Heart left ventricle (tissue), 16 donors: ENCODE measurements at places on chromosomes 11 and 22. TPM values are rescaled to one million over a fixed set of nuclear protein-coding genes. Genes with fewer than 3 reads are reported as not detected.

DNA sequence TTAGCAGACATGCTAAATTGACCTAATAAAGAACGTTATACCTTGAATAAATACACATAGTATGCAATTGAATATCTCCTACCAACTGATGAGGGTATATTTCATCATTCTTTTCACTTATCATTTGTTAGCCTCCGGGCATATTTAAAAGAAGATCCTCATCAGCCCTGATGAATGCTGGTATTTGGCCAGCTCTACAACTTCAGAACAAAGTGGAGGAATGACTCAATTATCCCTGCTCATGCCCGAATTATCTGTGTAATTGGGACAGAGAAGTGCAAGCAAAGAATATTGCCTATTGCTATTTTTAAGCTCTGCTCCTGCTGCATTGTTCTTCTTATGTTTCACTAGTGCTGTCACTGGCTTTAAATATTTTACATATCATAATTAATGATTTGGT, 622.1 kb downstream of the METTL15 start:
- DNase-seq: no peak

- DNase-seq: no peak
These were observed 531 bp upstream of the MEN1 start for GRCh38 chr11:64810891-64811272.

GRCh38 chr11:120249279-120250262, 9.6 kb downstream of the POU2F3 start:
- no peak for DNase-seq

DNA sequence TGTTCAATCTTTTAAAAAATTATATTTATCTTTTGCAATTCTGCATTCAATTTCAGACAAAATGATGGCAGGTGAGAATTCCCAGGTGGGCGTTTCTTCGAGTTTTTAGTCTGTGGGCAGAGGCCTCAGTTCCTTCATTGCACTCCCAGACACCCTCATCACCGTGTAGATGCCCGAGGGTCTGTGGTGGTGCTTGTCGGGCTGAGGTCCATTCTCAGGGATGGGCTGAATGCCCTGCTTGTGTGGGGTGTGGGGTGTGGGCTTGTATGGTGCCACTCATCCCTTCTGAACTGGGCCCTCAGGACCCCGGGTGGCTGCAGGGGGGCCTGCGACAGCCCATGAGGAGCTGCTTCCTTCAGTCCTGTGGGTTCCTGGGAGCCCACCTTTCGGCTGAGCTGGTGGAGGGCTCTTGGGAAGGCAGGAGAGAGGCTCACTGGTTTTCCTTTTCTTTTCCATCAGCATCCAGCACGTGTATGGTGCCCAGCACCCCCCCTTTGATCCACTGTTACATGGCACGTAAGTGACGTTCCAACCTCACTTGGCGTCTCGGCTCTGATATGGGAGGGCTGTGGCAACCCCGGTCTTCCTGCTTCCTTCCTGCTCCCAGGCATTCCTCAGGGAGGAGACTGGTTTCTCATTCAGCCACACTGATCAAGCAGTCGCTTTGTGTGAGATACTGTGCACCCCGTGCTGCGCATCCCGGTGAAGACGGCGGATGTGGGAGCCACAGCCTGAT, 29.8 kb downstream of the TBC1D22A start:
- no peak for DNase-seq

GRCh38 chr22:43220625-43221380, 33.9 kb upstream of the TTLL12 start:
- no peak for DNase-seq

- DNase-seq: no peak
These were observed 4.6 kb upstream of the TMEM126A start for GRCh38 chr11:85643191-85643614.

DNA sequence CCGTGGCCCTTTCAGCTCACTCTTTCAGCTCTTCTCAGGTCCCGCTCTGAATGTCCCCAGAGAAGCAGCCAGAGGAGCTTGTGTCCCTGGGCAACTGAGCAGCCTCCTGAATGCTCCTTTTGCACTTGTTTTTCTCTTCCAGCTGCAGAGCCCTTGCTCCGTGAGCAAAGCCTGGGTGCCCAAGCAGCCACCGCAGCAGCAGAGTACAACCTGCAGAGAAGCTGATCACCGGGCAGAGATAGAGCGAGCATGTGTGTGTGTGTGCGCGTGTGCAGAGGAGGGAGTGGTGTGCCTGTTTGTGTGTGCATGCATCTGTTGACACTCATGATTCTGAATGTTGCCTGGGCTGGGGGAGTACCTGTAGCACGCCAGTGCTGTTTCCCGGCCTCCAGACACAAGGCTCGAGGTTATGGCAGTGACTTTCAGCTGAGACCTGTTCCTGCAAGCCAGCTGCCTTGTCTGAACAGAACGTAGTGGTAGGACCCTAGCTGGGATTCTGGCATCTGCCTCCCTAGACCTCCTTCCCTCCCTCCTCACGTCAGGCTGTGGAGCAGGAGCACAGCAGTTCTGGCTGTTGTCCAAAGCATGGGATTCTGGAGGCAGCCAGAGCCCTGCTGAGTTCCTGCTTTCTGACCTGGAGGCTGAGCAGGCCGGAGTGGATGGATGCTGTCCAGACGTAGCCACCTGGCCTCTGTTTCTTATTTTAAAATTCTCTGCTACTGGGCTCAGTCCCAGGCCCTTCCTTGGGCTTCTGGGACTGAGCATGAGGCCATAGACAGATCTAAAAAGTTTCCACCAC, 4.5 kb upstream of the MAPK8IP1 start:
- no peak for DNase-seq

DNA sequence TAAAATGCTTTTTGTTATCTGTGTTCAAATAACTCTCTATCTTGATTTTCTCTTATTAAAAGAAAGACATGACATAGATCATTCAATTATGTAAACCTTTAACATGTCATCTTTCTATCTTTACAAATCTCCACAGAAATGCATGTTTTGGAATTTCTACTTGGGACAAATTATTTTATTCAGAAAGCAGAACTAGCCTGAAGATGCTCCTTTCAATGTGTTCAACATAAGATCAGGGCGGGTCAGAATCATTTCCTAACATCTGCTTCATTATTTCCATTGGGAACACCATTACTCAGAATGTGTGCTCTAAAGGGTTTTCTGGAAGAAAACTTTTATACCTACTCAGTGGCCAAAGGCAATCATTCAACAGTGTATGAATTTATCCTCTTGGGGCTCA, at the start of gene OR5AL1:
TSS of gene OR5AL1 (plus strand) at position 301 of the 400 bp plus-strand sequence.
- no peak for DNase-seq

DNA sequence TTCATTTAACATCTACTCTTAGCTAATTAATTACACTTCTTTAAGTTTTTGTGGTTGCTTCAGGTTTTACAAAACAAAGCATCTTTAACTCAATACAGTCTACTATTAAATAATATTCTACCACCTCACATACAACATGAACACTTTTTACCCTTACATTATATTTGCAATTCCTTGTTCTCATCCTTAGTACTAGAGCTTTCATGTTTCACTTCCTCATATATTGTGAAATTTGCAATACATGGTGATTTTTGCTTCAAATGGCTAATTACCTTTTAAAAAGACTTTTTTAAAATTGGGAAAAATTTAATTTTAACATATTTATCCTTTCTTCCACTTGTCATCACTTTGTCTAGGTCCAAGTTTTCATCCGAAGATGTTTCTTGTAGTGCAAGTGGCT, 37.5 kb downstream of the RSF1 start:
- no peak for DNase-seq

GRCh38 chr11:104352036-104352435, 188.1 kb upstream of the PDGFD start:
- no peak for DNase-seq

DNA sequence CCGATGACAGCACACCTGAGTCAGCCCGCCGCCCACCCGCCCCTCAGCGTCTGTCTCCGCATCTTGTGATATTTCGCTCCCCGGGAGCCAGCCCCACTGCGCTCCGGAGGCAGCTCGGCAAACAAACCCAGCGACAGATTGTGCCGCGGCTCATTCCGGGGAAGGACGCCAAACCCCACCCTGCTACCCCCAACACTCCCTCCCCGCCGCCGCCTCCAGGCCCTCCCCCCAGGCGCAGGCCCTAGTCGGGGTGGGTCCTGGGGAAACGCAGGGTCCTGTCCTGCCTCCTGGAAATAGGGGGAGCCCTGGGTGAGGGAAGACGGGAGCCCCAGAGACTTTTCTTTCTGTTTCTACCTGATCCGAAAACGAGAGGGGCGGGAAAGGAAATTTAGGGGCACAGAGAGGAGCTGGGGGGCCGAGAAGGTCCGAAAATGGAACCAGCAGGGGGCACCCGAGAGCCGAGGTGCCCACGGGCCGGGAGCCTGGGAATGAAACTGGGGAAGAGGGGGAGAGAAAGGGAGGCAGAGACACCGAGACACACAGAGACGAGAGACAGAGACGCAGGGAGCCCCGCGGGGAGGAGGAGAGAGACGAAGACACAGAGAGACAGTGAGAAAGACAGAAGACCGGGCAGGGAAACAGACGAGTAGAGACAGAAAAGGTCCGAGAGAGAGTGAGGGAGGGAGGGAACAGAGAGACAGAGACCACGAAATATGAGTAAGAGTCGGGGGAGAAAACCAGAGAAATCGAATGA, 1.7 kb upstream of the RTN4RL2 start:
- DNase-seq: peak; percentile 51

GRCh38 chr11:60948250-60948649, 3.7 kb downstream of the SLC15A3 start:
- DNase-seq: no peak

- DNase-seq: peak; percentile 83
These were observed 15.2 kb downstream of the PRR33 start for GRCh38 chr11:1876361-1877063.

GRCh38 chr11:118634431-118635236, 27.2 kb downstream of the PHLDB1 start:
- DNase-seq: peak; percentile 86

- no peak for DNase-seq
These were observed 607.4 kb downstream of the NTM start for GRCh38 chr11:131977854-131978253.

DNA sequence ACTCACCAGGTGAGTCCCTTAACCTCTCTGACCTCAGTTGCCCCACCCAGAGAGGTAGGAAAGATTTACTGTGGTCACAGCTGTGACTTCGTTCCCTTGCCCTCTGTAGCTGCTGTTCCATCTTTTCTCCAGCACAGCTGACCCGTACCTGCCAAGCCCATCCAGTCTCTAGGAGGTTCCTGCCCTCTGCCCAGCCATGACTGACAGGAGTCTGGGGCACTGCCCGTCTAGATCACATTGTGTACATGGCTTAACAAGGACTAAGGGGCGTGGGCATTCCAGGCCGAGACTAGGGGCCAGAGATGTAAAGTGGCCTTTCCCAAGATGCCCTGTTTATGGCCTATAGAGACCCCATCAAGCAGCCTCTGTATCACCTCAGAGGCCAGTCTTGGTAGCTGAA, 132.0 kb downstream of the PARVA start:
- DNase-seq: no peak

Gene MEI1
- polyA plus RNA-seq: 0.23 TPM

Gene PIWIL4
- polyA plus RNA-seq: 1.6 TPM

Gene RASGRP2
- 16.2 TPM for polyA plus RNA-seq

Gene PHETA2
- 6.3 TPM for polyA plus RNA-seq

Gene NLRP14
- polyA plus RNA-seq: not detected

Gene CTSW
- 0.17 TPM for polyA plus RNA-seq

Gene GPHA2
- polyA plus RNA-seq: not detected

Gene HPX
- polyA plus RNA-seq: 0.33 TPM

Gene SLC22A12
- polyA plus RNA-seq: not detected
